ENCODE measurements at places on chromosomes 16 and 17. TPM values are rescaled to one million over a fixed set of nuclear protein-coding genes. Genes with fewer than 3 reads are reported as not detected.

ZP2 gene
- polyA plus RNA-seq: not detected

TELO2 gene
- 55.5 TPM for polyA plus RNA-seq

KRT31 gene
- polyA plus RNA-seq: not detected

SLC6A2 gene
- not detected for polyA plus RNA-seq

KRTAP2-1 gene
- not detected for polyA plus RNA-seq

RUSF1 gene
- polyA plus RNA-seq: 108 TPM
